ENCODE measurements at places on chromosomes 2 and 18.

GRCh38 chr2:40760071-40760666, 308.3 kb upstream of the SLC8A1 start:
- peak; percentile 68 for DNase-seq

GRCh38 chr2:163604941-163605555, 130.8 kb downstream of the FIGN start:
- DNase-seq, result peak; percentile 88

DNA sequence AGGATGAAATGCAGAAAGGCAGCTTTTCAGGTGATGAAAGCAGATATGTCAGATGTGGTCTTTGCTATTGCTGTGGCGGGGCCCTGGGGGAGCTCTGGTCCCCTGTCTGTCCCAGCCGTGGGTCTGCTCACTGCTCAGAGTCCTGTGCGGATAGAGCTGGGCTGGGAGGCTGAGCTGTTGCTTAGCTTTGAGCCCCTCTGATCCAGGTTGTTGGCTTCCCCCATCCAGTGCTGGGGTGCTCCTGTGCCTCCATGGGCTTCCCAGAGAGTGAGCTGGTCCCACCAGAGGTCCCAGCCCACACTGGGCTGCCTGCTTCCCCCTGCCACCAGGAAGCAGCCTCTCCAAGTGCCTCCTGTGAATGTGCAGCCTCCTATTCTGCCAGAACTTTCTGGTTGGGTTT, 55.4 kb downstream of the SH3RF3 start:
- no peak for DNase-seq

GRCh38 chr2:12501469-12502158, 215.1 kb upstream of the TRIB2 start:
- DNase-seq, result peak; percentile 26

DNA sequence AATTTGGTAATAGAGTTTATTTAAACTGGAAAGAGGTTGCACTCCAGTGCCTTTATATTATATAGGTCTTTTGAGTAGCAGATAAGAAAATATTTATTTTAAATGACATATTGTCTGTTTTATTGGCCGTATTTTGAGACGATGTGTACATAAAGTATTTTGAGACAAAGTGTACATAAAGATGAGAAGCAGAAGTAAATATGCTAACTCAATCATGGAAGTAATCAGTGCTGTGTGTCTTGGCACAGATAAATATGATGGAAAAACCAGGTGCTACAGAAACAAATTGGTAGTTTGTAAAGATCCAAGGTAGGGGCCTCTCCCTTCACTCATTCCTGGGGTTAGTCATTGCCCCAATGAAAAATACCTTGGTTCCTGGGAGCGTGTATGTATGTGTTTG, 382.9 kb downstream of the DSEL start:
- no peak for DNase-seq

DNA sequence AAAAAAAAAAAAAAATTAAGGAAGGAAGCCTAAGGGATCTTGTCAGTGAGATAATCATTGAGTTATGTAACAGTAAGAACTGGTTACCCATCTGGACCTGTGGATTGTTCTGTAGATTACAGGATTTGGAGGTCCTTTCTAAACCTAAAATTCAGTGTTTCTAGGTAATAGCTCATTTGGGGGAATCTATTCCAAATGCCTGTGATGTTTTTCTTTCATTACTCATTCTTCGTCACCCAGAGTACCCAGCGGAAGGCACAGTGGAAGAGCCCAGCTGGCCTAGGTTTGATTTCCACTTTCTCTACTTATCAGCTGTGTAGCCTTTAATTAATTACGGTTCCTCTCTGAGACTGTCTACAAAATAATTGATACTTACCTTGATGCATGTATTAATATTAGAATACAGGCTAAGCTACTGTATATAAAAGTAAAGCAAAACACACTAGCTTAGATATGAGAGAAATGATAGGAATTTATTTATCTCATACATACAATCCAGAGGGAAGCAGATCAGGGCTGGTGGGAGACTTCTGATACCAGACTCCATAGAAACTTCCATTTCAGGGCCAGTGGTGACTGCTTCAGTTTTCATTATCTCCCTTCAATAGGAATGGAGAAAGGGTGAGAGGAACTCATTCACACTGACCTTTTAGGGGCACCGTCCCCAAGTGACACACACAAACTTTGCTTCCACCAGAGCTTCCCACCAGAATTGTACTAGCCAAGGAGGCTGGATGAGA, 115.8 kb upstream of the NOSTRIN start:
- DNase-seq, result peak; percentile 31

DNA sequence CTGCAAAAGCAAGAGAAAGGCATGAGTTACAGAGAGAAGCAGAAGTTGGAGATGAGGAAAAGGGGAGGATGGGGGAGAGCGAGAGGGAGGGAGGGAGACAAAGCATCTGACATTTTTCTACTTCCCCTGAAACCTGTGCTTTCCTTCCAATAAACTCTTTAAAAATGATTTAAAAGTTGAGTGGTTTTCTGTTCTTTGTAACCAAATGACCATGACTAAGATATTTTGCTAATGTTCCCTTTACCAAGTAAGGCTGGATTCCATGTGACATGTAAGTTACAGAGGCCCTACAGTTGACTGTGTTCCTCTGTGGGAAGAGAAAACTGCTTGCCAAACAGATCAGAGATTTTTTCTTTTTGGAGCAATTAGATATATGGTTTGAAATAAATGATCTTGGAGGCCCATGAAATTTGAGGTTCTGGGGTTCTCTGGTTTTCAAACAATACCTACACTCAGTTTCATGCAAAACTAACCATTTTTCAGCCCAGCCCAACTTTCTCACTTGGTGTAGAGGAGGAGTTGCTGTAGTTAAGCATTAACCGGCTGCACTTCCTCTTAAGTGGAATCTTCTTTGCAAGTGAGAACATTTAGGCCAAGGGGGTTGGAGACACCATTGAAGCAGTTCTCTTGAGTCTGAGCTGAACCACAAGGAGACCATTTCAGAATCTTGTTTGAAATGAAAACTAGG, 34.5 kb downstream of the INSIG2 start:
- DNase-seq, result no peak

- DNase-seq, result no peak
Measured at GRCh38 chr2:113058998-113059960, at the start of gene IL36RN. TSS of gene IL36RN (plus strand) at chr2:113059198. CDS start at chr2:113059439, 241 bp downstream.

DNA sequence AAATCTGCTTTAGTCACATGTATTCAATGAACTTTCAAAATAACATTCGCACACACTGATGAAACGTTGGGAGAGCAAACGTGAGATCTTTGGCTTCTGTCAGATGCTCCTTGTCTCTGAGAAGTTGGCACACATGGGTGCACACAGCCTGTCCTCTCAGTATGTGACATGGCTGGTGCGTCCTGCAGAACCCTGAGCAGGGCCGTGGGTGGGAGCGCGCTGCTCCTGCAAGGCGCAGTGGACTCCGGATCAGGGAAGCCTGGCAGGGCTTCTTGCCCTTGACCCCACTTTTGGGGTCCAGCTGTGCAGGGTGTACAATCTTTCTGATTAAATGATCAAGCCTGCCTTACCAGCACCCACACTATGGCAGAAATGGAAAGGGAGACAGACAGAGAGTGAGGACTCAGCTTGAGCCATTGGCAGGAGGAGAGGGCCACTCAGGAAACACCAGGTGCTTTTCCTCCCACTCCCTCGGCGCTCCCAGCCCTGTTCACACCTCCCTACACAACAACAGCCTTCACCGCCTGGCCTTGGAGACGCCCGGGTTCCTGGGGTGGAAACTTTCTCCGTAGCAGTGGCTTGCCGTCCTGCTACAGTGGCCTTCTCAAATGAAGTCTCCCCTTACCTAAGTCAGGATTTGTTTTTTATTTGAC, 108.4 kb upstream of the SNTG2 start:
- DNase-seq, result no peak
